ENCODE measurements at places on chromosomes 11 and 22.

DNA sequence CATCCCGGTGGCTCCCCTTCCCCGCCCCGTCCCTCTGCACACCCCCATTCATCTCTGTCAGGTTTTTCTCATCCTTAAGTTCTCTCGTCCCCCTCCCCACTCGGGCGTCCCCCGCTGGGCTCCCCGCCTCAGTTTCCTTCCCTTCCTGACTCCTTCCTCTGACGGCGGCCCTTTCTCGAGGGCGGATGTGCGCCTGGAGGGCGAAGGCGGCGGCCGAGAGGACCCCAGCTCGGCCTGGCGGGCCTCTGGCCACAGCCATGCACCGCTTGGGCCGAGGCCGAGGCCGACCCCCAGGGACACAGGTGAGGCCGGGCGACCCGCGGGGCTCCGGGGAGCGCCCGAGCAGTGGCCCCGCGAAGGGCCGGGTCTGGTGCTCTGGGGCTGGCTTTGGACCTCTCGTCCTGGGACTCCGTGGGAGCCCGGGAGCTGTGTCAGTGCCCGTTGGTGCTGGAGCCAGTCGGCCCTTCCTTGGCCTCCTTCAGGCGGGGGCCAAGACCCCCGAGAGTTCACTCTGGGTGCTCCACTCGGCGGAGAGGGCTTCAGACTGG lies 2.9 kb downstream of the PHLDB1 start:
- DNase-seq = no peak

GRCh38 chr22:37313376-37314314 lies 31.3 kb downstream of the CYTH4 start:
- no peak for DNase-seq

DNA sequence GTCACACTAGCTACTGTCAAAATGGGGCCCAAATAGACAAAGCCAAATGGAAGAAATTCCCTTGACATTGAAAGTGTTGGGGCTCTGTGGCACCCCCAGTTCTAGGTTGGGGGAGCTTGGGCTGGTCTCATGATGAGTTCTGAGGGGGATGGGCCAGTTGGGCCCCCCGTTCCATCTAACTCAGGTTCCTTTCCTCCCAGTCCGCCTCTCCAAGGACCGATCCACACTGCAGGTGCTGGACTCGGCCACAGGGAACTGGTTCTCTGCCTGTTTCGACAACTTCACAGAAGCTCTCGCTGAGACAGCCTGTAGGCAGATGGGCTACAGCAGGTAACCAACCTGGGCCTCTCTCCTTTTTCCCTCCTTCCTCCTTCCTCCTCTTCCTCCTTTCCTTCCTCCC lies 17.7 kb upstream of the SMIM35 start:
- DNase-seq = no peak

DNA sequence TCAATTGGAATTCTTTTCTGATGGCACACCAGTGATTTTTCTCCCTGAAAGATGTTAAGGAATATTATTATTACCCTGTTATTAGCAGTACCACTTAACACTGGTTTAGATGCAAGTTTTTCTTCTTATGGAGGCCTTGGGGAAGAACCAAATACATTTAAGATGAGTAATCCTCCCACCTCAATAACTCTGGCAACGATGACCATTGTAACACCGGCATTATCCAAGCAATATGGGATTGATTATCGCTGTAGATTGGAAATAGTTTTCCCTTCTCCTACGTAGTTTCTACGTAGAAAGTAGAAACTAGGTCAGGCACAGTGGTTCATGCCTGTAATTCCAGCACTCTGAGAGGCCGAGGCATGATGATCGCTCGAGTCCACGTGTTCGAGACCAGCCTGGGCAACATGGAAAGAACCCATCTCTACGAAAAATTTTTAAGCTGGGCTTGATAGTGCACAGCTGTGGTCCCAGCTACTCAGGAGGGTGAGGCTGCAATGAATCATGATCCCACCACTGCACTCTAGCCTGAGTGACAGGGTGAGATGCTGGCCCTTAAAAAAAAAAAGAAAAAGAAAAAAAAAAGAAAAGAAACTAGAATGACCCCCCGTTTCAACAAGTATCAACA lies 45.5 kb downstream of the PACSIN2 start:
- no peak for DNase-seq

GRCh38 chr11:17906436-17906835 lies 106.4 kb downstream of the SERGEF start:
- DNase-seq = no peak

GRCh38 chr11:73100578-73100977 lies 41.5 kb downstream of the FCHSD2 start:
- no peak for DNase-seq

GRCh38 chr11:35792148-35792845 lies 129.7 kb downstream of the TRIM44 start:
- DNase-seq = no peak

Data from T-helper 1 cell (primary cell).